Activated CD4-positive, alpha-beta T cell treated with anti-CD3 and anti-CD28 coated beads for 4 hours (primary cell): ENCODE measurements at places on chromosomes 12 and 14.

DNA sequence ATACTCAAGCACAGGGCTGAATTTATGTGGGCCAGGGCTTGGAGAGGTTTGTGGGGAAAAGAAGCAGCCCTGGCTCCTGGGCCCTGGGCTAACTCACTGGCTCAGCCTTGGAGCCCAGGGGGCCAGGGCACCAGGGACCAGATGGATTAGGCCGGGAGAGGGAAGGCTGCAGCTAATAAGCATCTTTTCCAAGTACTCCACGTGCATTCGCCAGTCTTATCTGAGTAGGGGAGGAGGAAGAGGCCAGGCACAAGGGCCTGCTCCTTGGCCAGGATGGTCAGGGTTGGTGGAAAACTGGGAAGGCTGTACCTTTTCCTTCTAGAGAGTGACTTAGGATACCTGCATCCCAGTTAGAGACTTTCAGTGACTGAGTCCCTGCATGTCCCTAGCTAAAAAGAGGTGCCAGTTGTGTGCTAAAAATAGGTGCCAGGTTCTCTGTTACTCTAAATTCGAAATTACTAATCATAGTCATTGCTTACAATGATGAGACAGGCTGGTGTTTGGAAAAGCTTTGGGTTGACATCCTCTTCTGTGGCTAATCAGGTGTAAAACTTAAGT is 1.3 kb downstream of the GLRX5 start:
- no peak for DNase-seq

GRCh38 chr14:71563492-71564153 is 368.6 kb upstream of the RGS6 start:
- DNase-seq = no peak

GRCh38 chr14:92475451-92476187 is 38.0 kb upstream of the RIN3 start:
- no peak for DNase-seq

DNA sequence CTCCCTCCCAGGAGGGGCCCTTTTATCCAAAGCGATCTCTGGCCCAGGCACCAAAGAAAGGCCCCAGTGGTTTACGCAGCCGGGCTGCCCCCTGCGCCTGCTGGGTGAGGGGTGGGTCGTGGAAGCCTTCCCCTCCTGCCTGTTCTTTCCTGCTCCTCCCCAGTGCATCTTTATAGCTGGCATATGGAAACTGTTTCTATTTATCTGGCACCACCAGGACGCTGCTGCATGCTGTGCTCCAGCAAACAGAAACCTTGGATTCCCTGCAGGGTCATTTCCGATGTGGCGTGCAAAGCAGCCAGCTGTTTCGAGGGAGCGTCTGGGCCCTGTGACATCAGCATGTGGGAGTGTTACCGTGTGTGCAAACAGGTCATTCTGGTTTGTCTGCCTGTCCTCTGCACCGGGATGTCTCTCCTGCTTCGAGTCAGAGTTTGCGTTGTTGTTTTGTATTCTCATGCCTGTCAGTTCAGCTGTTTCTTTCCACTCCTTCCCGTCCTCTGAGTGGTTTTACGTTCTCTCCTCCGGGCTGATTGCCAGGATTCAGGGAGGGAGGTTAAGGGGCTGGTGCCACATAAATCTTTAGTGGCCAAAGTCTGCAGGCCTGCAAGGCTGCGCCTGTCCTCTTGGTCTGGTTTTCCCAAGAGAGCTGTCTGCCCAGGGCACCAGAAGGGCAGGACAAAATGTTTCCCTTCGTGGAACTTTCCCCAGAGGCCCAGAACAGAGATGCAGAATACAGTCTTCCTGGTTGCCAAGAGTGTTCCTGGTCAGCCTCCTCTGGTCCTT is 24.6 kb downstream of the TPCN1 start:
- DNase-seq = no peak

DNA sequence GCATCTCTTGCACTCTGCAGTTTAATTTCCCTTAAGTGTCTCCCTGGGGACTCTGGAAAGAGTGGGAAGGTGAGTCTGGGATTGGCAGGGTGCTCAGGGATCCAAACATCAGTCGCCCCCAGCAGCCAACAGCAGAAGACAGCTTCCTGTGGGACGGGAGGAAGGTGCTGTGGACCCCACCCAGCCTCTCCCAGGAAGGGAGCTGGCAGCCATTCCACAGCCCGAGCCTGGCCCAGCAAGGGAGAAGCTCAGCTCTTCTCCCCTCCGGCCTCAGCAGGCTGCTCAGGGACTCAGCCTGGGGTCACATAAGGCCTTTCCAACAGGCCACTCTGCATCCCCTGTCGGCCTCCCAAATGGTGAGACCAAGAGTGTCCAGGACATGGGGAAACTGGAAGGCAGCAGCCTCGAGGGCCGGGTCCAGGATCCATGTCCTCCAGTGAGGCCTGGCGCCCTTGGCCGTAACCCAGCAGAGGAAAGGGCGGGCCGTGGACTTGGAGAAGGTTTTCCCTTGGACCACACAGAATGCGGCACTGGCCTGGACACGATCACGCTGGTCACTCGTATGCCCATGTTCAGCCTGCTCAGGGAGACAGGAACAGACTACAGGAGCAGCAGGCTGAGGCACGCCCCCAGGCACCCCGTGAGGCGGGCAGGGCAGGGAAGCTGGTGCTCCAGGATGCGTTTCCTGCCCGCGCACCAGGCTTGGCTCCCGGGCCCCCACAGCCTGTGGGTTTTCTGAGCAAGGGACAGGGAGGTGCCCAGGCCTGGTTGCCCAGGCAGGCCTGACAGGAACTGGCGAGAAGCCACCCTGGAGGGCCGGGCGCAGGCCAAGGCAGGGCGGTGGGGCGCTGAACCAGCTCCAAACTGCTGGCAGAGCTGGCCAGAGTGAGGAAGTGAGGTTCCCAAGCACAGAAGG is 3.5 kb downstream of the XRCC3 start:
- no peak for DNase-seq

GRCh38 chr12:98814254-98814653 is 169.2 kb downstream of the APAF1 start:
- no peak for DNase-seq

GRCh38 chr12:123506843-123507236 is 26.7 kb downstream of the RILPL1 start:
- no peak for DNase-seq

- DNase-seq = no peak
Measured at GRCh38 chr12:123114304-123115083, 36.4 kb downstream of the PITPNM2 start.

GRCh38 chr14:44565968-44566367 is 58.9 kb upstream of the FSCB start:
- DNase-seq = no peak

DNA sequence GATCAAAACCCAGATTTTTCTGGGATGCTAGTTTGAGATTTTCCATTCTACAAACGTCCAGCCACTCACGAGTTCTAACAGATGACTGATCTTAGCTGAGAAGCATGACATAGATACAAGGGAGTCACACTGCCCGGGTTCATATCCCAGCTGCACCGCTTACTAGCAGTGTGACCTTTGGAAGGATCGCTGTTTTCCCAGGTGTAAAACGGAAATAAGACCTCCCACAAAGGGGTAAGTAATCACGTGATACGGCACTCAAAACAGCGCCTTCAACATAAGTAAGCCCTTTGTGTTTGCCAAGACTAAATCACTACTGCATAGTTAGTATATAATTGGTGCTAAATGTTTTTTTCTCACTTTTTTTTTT is 624 bp upstream of the PWP1 start:
- peak; percentile 11 for DNase-seq

DNA sequence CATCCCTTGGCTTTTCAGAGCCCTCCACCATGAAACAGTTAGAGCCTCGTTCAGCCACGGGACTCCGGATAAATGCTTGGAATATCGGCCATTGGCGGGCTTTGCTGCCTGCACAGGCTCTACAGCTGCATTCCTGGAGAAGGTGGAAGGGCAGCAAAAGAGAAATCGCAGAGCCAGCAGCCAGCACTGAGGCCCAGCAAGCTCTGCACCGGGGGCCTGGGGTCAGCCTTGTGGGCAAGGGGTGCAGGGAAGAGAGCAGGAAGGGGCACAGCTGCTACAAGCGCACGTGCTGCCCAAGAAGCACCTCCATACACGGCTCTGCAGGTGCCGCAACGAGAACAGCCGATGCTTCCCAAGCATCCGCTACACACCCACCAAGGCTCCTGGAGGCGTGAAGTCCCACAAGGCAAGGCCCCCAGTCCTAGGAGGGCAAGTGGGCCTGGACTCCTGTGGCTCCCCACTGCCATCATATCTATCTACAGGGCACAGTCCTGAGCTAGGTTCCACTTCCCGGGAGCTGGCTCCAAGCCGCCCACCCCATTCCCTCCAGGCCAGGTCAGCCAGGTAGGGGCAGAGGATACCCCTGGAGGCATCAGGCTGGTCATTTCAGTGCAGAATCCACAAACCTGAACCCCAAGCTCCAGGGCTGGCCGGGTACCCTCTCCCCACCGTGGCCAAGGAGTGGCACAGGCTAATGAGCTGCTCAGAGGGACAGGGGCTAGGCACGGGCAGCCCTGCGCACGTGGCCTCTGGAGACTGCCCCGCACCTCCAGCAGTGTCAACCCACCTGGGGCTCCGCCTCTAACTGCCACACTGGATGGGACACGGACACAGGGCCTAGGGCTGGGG is 40.2 kb downstream of the CCNK start:
- no peak for DNase-seq

DNA sequence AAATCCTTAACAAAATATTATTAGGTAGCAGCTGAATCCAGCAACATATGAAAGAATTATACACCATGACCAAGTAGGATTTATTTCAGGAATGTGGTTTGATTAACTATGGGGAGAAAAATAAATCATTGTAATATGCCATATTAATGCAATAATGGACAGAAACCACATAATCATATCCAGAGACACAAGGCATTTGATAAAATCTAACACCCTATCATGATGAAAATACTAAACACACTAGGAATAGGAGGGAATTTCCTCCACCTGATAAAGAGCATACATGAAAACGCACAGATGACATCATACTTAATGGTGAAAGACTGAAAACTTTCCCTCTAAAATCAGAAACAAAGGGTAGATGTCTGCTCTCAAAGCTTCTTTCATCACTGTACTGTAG is 238.9 kb downstream of the PHLDA1 start:
- DNase-seq = no peak

DNA sequence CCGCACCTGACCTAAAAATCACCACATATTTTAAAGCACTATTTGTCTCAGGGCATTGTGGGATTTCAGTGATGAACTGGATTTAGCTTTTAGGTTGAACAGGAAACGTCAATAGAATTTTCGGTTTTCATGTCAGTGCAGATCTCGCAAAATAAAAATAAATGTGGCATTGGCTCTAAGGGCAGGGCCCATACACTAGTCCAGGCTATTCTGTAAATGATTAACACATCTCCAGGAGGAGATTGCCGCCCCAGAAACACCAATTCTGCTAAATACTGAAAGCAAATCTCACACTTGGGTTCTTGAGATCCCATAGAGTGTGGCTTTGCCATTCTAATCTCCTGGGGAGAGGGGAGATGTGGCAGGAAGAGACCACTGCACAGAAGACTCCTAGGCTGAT is 1494.0 kb upstream of the TMEM132C start:
- no peak for DNase-seq

GRCh38 chr14:54803926-54804537 is 98.6 kb downstream of the GCH1 start:
- no peak for DNase-seq

DNA sequence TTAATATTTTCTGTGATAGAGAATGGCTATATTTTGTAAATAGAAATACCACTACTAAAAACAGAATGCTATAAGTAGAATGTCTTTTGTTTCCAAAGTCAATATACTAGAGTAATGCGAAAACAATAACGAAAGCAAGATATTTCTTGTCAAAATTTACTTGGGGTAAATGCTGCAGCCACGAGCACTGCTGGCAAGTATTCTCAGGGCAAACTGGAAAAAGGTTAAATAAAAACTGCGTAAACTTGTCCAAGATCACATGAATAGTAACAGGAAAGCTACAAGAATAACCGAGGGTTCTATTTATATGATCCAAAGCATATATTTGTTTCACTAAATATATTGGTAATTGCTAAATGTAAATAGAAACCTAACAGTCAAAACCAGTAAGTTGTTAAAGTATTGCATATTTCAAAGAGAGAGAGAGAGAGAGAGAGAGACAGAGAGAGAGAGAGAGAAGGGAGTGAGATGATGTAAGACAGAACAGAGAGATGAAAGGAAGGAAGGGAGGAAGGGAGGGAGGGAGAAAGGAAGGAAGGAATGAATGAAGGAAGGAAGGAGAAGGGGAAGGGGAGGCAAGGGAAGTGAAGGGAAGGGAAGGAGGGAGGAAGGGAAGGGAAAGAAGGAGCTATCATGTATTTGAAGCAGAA is 231.7 kb downstream of the KCNC2 start:
- DNase-seq = no peak

- no peak for DNase-seq
Measured at GRCh38 chr12:64825143-64826021, 935 bp downstream of the TBC1D30 start.

DNA sequence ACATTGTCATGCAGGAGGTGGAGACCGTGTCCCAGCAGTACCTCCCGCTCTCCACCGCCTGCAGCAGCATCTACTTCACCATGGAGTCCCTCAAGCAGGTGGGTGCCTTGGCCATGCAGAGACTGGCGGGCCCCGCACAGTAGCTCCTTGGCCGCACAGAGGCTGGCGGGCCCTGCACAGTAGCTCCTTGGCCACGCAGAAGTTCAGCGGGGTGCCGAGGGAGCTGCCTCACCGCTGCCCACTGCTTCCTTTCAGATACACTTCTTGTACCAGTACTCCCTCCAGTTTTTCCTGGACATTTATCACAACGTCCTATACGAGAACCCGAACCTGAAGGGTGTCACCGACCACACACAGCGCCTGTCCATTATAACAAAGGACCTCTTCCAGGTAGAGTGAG is 47.7 kb downstream of the HSP90AA1 start:
- no peak for DNase-seq

DNA sequence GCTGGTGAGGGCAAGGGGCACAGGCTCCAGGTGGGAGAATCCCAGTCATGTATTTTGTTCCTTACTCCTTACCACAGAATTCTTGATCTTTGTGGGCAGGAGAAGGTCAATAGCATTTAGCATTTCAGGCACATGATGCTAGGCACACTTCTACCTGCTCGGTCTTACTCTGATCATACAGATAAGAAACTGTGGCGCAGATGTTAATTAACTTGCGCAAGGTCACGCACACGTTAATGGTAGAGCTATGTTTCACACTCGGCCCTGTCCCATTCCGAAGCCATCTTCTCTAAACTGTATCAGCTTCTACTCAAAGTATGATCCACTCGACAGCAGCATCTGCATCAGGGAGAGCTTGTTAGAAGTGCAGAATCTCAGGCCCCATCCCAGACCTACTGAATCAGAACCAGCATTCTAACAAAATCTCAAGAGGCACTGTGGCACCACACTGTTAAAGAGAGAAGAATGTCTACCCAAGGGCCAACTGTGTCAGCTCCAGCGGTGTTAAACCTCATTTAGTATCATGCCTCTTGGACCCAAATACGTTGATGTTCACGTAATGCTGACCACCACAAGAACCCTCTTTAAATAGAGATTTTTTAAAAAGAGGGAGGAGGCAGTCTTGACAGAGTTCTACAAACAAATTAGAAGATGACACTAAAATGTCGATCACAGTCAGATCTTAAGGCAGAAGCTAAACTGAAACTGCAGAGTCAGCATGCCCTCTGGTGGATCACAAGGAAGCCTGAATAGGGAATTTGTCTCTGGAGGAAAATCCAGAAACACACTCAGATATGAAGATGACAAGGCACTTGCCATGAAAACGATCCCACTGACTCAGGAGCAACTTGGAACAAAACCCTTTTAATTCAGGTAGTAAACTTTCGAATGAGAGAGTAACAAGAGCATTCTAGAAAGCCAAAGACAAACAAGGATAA is 7.3 kb downstream of the STXBP6 start:
- DNase-seq = no peak

GRCh38 chr14:96309133-96309895 is 53.3 kb downstream of the BDKRB1 start:
- no peak for DNase-seq
